ENCODE measurements at places on chromosomes 5 and 9.

- DNase-seq: no peak
These were observed 11.8 kb upstream of the EXOC3 start for GRCh38 chr5:431001-431710.

- DNase-seq: peak; percentile 13
These were observed 48.2 kb downstream of the CHD1 start for GRCh38 chr5:98880598-98880997.

DNA sequence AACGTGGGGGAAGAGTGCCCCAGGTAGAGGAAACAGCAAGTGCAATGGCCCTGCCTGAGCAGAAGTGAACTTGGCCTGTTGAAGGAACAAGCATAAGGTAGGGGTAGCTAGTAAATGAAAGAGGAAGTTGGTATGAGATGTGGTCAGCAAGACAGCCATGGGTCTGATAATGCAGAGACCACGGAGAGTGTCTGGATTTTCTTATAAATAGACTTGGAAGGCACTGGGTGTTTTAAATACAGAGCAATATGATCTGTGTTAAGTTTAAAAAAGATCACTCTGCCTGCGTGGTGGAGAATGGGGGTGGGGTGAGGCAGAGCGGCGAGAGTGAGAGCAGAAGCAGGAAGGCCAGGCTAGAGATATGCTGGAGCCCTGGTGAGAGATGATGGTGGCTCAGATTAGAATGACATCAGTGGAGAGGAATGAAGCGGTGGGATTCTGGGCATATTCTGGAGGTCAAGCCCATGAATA, 4.2 kb downstream of the ADAM19 start:
- no peak for DNase-seq

- no peak for DNase-seq
These were observed 60.9 kb downstream of the RGS3 start for GRCh38 chr9:113524468-113524867.

- no peak for DNase-seq
These were observed 14.3 kb downstream of the PHF2 start for GRCh38 chr9:93590609-93591234.

- DNase-seq: no peak
These were observed 2.0 kb downstream of the ZMYND19 start for GRCh38 chr9:137588311-137588710.
